IMR-90 (cell line): ENCODE measurements at places on chromosomes 12 and 14.

DNA sequence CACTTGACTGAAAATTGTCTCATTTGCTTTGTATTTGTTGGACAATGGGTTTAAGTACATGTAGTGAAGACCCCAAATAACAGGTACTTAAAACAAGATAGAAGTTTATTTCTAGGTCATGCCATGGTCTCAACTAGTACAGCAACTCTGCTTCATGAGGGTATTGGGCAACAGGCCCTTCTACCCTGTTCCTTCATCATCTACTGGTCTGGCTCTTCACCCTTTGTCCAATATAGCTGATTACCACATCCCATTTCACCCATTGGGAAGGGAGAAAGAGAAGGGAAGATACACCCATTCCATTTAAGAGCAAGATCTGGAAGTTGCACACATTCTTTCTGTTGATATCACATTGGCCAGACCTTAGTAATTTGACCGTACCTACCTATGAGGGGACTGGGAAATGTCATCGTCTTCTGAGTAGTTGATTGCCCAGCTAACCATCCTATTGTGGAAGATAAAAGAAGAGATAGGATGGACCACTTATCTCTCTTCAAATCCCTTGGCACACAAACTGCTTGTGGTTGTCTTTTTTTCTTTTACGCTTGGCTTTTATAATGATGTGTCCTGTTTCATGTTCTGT lies 104.6 kb downstream of the DIP2B start:
- no peaks in the 10 kb centered on the region for H3K27me3 ChIP-seq
- no peak for DNase-seq
- no peaks in the 10 kb centered on the region for H3K36me3 ChIP-seq
- H3K27ac ChIP-seq: no peak overlapping the region
- no peak overlapping the region for H3K4me3 ChIP-seq
- H3K4me1 ChIP-seq: peaks cover 2% of the 10 kb centered on the region; the same call in 1 of the 2 replicates

DNA sequence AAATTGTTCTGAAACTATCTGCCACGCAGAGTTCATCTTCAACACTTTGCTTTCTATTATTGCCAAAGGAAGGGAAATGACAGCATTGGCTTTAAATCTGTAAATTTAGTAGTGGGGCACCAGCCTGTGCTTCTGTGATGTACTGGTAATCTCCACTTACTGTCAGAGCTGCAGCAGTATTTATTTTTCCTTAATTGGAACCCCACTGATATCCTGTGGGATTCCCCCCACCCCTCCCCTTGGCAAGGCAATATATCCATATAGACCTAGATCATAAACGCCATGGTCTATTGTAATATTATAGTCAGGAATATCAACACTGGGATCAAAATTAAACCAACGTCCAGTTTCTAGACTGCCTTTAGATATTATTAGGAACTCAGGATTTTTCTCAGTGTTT lies 96.7 kb downstream of the RMST start:
- H3K4me1 ChIP-seq: no peaks in the 10 kb centered on the region
- DNase-seq: no peak
- H3K27ac ChIP-seq: no peak overlapping the region

DNA sequence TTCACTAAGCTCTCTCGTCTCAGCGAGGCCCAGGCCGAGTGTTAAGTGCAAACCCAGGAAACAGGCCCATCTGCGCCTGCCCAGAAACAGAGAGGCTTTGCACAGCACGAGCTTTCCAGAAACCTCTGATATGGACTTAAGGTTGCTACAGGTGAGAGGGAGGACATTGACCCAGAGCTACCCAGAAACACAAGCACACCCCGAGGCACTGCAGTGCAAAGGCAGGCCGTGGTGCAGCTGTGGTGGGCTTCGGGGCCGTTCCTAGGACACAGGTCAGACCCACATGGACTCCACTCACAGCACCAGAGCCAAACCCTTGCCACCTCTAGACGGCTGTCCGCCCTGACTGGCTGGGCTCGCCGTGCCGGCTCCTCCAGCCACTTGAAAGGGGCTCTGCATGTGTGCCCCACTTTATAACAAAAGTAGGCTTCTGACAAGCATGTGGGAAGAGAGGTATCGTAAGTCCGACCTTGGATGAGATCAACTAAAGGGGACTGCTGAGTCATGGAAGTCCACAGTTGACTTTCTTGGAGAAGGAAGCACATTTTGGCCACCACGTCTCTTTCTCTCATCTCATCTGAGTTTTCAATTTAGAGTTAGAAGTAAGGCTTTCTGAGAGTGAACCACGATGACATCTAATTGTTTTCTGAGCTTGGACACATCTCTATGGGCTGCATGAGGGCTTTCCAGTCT lies 38.2 kb downstream of the CACNA2D4 start:
- DNase-seq: no peak
- peaks cover 71% of the 10 kb centered on the region for H3K27me3 ChIP-seq
- no peak overlapping the region for H3K27ac ChIP-seq

DNA sequence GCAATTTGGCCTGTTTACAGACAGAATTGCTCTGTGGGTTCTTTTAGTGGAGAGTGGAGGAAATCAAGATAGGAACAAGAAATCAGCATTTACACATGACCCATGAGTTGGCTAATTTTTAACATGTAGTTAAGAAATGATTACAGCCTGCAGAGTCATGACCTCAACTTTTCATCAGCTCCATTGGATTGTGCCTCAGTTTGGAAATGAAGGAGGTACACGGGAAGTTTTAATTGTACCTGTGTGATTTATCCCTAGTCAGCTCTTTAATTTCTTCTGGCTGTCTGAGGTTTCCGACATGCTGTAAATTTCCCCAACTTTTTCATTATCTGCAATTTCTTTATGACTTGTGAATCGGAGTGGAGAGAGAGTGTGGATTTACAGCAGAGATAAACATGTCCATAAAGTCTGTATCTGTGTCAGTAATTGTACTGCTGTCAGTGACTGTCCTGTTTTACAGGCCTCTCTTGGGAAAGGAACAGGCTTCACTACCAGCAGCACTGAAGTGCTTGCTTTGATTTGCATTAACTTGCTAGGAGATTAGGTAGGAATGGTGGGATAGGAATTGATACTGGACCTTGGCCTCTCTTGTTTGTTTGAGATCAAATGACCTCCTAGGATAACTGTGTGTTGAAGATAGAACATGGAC lies 49.2 kb downstream of the LIN52 start:
- H3K27ac ChIP-seq: no peak overlapping the region
- no peak overlapping the region for H3K4me3 ChIP-seq
- H3K36me3 ChIP-seq: no peaks in the 10 kb centered on the region
- H3K4me1 ChIP-seq: no peaks in the 10 kb centered on the region
- DNase-seq: no peak
- H3K27me3 ChIP-seq: no peaks in the 10 kb centered on the region
